ENCODE measurements at places on chromosomes 7 and 10. TPM values are rescaled to one million over a fixed set of nuclear protein-coding genes. Genes with fewer than 3 reads are reported as not detected.

The ANLN gene
- 128 TPM for total RNA-seq

The PTCD1 gene
- total RNA-seq: 5.1 TPM

The GTF2IRD2 gene
- 7.5 TPM for total RNA-seq

The NUTM2E gene
- 0.05 TPM for total RNA-seq

The CACNB2 gene
- total RNA-seq: not detected

The HILPDA gene
- 8.7 TPM for total RNA-seq

The SPDYE1 gene
- total RNA-seq: not detected

The BUD31 gene
- total RNA-seq: 119 TPM

The LEP gene
- total RNA-seq: not detected

The ZNF804B gene
- not detected for total RNA-seq

Measured in mammary microvascular endothelial cell (primary cell).